Suppressor macrophage (primary cell): ENCODE measurements at places on chromosomes 6 and 20.

DNA sequence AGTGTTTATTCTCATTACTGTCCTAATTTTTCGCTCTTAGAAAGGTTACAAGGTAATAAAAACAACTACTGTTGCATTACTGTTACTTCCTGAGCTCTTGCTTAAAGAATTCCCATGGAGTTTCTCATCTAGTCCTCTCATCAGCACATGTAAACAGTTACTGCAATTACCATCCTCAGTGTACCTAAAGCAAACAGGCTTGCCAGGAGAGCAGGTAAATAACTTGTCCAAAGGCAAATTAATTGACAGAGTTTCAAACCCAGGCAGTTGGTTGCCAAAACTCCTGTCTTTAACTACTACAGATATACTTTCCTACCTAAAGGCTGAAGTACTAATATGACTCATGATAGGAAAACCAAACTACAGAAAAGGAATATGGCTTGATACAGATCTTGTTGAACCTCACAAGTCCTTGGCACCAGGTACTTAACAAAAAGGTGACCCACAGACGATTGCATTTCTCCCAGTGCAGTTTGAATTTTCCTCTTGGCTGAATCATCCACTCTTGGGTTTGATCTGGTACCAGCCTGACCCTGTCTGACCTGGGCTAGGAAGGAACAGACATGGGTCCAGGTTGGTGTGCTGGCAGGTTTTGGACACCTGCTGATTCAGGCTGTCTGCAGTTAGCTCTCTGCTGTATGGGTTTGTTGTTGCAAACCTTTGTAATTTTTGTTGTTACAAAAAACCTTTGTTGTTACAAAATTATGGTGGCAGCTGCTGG is 153.0 kb downstream of the CFAP61 start:
- no peak for DNase-seq

DNA sequence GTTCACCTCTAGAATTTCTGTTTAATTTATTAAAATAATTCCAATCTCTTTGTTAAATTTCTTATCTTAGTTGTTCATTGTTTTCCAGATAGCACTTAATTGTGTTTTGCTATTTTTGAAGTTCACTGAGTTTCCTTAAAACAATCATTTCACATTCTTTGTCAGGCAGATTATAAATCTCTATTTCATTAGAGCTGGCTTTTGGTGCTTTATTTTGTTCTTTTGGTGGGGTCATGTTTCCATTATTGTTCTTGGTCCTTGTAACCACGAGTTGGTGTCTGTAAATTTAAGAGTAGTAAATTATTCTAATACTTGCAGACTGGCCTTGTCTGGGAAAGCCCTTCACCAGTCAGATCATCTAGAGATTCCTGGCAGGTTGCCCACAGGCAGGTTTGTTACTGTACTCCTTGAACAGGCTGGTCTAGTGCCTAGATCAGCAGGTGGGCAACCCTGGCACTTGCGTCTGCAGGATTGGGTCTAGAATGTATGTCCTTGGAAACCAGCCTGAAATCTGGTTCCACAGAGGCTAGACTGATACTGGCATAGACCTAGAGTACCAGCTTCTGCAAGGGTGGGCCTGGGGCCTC is 110.4 kb downstream of the ADGB start:
- no peak for DNase-seq

DNA sequence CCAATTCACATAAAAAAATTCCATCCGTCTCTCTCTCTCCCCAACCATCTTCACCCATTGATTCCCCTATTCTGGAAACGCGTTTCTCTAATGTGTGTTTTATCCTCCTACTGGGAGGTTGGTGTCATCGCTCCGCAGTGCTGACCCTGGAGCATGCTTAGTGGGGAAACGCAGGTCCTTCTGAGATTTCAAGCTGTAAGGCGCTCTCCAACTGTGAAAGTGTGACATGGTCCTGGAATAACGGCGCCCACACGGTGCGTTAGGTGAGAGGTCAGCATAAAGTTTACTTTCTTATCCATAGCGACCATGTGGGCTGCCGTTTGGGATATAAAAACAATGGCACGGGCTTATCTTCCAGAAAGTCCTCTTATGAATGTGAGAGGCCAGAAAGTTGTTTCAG is 123.9 kb downstream of the WDR27 start:
- DNase-seq: no peak

- DNase-seq: no peak
These were observed 108.6 kb upstream of the MRPS10 start for GRCh38 chr6:42326248-42326647.

GRCh38 chr20:55116598-55116997 is 641.2 kb downstream of the DOK5 start:
- no peak for DNase-seq

- DNase-seq: peak; percentile 6
These were observed 735 bp downstream of the SOBP start for GRCh38 chr6:107490566-107491137.

GRCh38 chr6:43307451-43308100 is 1.1 kb downstream of the CRIP3 start:
- no peak for DNase-seq

DNA sequence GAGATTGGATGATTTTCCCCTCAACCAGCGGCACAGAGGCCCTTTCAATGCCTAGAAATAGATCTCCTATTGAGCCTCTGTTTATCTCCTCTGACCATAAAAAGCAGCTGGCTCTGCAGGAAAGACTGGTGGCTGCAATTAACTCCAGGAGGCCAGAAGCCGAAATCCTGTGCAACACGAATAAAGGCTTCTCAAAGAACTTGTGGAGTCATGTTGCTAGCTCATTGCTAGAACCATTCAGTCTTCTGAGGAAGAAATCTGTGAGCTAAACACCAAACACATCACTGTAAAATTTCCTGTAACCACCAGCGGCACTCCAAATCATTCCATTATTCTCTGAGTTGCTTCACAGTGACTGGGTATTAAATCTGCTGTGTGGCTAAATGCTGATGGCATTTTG is 49.1 kb upstream of the TPD52L1 start:
- no peak for DNase-seq

DNA sequence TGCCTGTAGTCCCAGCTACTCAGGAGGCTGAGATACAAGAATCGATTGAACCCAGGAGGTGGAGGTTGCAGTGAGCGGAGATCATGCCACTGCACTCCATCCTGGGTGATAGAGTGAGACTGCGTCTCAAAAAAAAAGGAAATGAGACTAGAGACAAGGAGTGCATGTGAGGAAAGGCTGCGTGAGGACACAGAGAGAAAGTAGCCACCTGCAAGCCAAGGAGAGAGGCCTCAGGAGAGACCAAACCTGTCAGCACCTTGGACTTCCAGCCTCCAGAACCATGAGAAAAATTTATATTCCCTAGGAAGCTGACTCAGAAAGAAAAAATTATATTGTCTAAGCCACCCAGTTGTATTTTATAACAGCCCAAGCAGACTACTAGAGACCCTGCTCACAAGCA is 7.4 kb upstream of the BEND3 start:
- no peak for DNase-seq

DNA sequence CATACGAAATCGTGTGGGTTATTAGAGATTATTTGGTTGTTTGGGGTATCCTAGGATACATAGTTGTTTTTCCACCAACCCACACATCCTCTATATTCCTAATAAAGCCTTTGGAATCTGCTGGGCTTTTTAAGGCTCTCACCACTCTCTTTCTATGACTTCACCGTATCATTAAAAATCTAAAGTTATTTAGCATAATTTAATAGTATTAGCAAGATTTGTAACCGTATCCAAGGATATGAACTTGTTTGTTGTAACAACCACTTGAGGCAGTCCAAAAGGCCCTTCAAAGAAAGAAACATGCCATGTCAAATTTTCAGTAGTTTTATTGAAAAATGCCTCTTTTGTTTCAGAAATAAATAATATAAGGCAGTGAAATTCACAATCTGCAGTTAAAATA is 121.8 kb downstream of the COL12A1 start:
- DNase-seq: no peak

DNA sequence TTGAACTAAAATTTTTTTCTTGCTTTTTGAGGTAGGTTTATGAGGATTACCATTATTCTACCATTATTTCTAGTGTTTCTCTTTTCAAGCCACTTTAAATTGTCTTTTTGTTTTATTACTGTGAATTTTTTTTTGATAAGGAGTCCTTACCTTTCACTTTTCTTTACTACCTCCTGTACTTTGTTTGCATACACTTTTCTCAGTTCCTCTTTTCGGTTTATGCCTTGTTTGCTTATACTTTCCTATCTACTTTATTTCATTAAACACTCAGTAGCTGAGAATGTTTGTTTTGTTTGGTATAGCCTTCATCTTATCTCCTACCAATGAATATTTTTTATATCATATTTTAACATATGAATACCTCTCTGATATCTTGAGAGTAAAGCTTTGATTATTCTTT is 147.9 kb downstream of the TFAP2B start:
- DNase-seq: no peak

- no peak for DNase-seq
These were observed 187.8 kb downstream of the KIF16B start for GRCh38 chr20:16385462-16385861.

DNA sequence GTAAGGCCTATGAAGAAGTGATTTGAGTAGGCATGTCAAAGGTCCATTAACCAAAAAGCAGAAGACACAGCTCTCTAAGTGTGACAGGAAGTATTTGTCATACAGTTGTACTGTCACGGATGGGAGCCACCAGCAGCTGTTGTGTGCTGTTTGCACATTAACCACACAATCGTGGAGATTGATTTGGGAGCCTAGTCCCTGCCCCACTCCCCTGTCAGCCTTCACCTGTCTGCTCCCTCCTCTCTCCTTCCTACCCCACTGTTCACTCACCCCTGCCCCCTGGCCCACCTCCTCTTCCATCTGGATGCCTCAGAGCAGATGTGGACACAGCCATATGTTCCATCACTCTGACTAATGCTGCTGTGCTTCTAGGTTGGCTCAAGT is 124.7 kb upstream of the SPACA1 start:
- peak; percentile 73 for DNase-seq

GRCh38 chr6:91534614-91535013 is 947.7 kb upstream of the MAP3K7 start:
- DNase-seq: no peak

- DNase-seq: peak; percentile 39
These were observed 3.5 kb downstream of the NDUFAF5 start for GRCh38 chr20:13788167-13788834.

- peak; percentile 92 for DNase-seq
These were observed 9.6 kb downstream of the MAN1A1 start for GRCh38 chr6:119339941-119340456.

- DNase-seq: peak; percentile 10
These were observed 647 bp downstream of the AK9 start for GRCh38 chr6:109690373-109690736.

DNA sequence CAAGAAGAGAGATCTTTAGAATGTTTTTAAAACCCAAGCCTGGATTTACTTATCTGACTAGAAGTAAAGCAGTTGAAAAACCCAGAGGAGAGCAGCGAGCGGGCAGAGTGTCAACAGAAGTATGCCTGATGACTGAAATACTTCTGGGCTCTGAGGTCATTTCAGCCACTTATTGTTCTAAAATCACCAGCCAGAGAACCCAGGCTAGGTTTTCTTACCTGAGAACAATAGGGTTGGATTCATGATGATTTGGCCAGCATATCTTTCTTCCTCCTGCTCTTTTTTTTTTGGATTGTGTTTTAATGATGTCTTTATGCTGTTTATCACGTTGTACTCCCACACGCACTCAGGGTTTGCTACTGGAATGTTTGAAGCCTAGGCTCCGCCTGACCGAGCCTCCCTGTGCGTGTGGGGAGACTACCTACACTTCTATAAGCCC is 63.0 kb upstream of the KIF25 start:
- no peak for DNase-seq

- no peak for DNase-seq
These were observed 80.0 kb upstream of the ATXN1 start for GRCh38 chr6:16841241-16841640.

GRCh38 chr6:90939906-90940305 is 353.0 kb upstream of the MAP3K7 start:
- no peak for DNase-seq

GRCh38 chr6:79145301-79145700 is 67.2 kb upstream of the PHIP start:
- DNase-seq: no peak

GRCh38 chr20:41349266-41349665 is 8.6 kb downstream of the LPIN3 start:
- no peak for DNase-seq

DNA sequence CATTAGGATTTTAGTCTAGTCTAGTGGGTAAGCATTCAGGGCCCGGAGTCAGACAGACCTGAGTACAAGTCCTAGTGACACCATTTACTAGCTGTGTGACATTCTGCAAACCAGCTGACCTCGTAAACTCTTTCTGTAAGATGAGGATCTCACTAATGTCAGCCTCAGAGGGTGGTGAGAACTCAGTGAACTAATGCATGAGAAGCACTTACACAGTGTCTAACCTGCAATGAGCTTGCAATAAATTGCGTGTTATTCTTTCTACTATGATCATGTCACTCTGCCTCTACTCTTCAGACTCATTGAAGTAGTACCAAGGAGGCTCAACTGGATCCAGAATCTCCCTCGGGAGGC is 41.1 kb upstream of the ZNF831 start:
- no peak for DNase-seq

- no peak for DNase-seq
These were observed 164.1 kb downstream of the TBXT start for GRCh38 chr6:166003569-166003968.

DNA sequence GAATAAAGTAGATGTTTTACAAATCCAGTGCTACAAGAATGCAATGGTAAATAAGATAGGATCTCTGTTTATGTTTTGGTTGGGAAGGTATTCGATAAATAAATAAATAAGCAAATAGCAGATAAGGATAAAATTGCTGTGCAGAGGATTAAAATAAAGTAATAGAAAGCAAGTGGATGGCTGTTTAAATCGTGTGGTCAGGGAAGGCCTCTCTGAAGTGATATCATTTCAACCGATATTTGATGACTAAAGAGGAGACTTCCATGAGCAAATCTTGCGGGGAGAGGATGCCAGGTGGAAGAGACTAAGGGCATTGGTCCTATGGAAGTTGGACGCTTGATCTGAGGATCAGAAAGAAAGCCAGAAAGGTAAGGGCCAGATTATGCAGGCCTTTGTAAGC is 92.0 kb upstream of the CCN2 start:
- DNase-seq: no peak

DNA sequence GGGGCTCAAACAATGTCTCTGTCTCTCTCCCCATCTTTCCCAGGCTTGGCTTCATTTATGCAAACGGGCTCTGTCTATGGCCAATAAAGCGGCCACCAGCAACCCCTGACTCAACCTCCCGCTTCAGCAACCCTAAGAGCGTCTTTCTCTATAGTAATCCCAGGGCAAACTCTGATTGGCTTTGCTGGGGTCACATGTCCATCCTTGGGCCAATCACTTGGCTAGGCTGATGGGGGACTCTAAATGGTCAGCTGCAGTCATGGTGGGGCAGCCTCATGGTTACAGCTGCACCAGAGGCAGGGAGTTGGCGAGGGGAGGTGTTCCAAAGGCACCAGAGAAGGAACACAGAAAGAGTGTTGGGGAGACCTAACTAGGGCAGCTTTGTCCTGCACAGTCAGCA is 68.5 kb upstream of the BLCAP start:
- DNase-seq: no peak

GRCh38 chr20:64176971-64177370 is 12.7 kb downstream of the MYT1 start:
- no peak for DNase-seq
